ENCODE measurements at places on chromosomes 7 and 10.

DNA sequence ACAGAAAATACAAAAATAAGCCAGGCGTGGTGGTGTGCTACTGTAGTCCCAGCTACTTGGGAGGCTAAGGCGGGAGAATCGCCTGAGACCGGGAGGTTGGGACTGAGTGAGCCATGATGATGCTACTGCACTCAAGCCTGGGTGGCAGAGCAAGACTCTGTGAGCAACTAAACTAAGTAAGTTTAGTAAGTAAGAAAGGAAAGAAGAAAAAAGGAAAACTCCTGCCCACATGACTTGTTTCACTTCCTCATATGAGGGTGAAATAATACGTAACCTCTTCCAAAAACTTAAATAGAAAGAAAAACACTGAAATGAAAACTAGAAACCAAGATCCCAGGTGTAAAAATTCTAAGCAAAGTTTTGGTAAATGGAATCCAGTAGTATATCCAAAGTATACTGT is 79.6 kb downstream of the LARP4B start:
- no peak for DNase-seq

GRCh38 chr10:45418849-45419675 is 45.0 kb downstream of the ALOX5 start:
- peak; percentile 41 for DNase-seq

DNA sequence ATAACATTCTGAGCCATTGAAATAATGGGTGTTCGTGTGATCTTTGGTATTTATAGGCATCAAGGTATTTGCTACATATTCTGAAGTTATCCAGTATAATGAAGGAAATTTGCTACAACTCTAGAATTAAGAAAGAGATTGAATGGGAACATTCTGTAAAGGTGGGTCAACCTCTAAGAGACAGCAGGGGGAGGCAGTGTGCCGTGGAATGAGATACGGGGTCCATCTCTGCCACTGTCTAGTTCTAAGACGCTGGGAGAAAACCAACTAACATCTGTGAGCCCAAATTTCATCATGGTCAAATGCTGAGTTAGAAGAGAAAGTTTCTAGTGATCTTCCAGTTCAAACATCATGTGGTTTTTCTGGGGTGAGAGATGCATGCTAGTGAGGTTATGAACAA is 368.9 kb downstream of the SORCS1 start:
- no peak for DNase-seq

GRCh38 chr10:75718991-75719390 is 287.6 kb downstream of the LRMDA start:
- no peak for DNase-seq

GRCh38 chr10:123392182-123392963 is 238.2 kb downstream of the BUB3 start:
- no peak for DNase-seq

- DNase-seq, result no peak
These were observed 36.5 kb downstream of the SEMA3C start for GRCh38 chr7:80882213-80882801.

GRCh38 chr10:51389415-51390321 is 309.7 kb downstream of the CSTF2T start:
- DNase-seq, result peak; percentile 4

DNA sequence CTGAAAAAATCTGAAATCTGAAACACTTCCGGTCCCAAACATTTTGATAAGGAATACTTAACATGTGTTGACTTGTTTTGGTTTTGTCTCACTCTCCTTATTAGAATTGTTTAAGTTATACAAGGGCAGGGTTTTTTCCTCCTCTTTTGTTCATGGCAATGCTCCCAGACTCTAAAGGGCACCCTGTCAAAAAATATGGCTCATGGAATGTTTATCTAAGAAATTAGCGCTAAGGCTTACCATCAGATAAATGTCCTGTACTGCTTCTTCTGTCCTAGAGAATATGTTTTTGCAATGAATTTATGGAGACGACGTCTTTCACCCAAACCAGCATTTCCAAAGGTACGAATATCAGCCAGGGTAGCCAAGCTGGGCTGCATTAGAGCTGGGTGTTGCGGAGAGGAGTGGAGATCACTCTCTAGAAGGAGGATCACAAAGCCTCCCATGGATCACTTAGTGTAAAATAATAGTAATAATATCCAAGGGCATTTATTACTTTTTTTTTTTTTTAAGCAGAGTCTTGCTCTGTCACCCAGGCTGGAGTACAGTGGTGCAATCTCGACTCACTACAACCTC is 46.8 kb downstream of the ERLIN1 start:
- no peak for DNase-seq

- DNase-seq, result no peak
These were observed 103.4 kb downstream of the ITIH5 start for GRCh38 chr10:7563368-7563767.

- no peak for DNase-seq
These were observed 23.2 kb upstream of the CFAP46 start for GRCh38 chr10:132965411-132966057.

DNA sequence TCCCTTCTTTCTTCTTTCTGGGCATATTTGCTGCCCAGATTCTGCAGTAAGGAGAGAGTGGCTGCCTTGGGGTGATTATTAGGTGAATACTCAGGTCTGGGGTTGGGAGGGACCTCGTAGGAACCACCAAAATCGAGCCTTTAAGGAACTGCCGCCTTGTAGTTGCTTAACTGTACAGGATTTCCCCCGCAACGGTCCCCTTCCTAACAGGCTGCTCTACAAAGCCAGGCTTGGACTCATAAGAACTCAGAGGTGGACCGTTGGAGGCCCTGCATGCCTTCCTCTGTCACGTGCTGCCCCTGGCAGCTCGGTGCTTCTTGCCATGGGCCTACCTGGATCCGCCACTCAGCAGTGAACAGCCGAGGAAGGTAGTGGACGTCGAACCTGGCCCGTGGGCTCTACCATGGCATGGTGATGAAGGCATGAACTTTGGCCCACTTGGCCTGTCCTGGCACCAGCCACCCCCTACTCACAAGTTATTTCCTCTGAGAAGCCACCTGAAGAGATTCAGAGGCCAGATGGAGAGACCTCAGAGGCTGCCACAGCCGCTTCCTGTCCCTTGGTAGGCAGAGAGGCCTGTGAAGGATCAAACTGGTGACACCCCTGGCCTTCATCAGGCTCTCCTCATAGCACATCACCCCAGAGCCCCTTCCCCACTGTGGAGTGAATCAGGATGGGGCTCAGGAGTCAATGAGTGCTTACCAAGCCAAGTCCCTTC is 54.6 kb downstream of the NOD1 start:
- DNase-seq, result no peak

- DNase-seq, result no peak
These were observed 22.0 kb downstream of the PRTFDC1 start for GRCh38 chr10:24930427-24930826.

GRCh38 chr7:51059504-51060142 is 257.0 kb downstream of the COBL start:
- no peak for DNase-seq

DNA sequence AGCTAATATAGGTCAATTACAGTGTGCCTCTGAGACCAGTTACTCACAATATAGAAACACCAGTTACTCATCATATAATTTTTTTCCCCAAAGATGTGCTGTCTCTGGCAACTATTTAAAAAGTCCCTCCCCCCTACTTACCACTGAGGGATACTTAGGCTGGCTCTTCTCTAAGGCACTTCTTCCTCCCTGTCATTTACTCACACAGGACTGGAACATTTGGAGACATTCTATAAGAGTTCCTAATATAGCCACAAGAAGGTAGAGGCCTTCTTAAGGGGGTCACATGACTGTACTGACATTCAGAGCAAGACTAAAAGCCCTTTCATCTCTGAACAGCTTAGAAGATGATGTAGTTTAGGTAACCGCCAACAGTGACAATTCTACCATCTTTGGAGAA is 44.4 kb upstream of the SLIT1 start:
- no peak for DNase-seq

GRCh38 chr7:22563621-22564241 is 63.7 kb upstream of the STEAP1B start:
- DNase-seq, result no peak

DNA sequence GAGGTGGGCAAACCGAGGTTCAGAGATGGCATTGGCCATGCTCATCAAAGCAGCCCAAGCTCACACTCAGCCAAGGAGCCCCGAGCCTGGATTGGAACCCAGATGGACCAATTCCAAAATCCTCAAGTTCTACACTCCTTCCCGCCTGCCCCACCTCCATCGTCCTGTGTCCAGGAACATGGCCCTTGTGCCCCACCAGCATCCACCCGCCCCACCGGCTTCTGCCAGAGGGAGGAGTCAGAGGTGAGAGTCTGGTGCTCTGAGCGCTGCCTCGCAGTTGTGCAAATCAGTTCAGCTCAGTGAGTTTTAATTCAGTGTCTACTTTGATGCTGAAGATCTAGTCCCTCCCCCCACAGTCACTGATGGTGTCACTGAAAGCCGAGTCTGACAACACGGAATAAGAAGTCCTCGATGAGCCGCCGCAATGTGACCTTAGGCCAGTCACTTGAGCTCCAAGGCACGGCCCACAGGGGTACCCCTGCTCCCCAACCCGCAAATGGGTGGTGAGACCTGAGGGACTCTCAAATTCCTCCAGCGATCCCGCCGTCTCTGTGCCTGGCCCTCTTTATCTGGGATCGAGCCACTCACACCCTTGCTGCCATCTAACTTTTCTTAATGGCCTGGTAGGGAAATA is 26.3 kb downstream of the PRKAG2 start:
- no peak for DNase-seq

DNA sequence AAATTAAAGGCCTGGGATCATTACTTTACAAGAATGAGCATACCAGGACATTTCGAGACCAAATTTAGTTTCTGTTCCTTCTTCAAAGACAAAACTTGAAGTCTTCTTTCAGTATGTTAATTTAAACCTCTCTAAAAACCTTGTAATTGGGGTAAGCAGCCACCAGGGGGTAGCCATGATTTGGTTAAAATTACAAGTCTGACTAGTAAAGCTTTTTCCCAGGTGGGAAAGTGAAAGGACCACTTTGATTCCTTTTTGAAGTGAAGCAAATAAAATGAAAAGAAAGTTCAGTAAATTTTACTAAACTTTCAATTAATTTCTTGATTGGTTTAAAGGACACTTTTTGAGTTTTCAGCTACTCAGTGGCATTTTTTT is 294.3 kb downstream of the BBS9 start:
- no peak for DNase-seq

GRCh38 chr7:87107949-87108776 is 44.1 kb upstream of the DMTF1 start:
- DNase-seq, result no peak

DNA sequence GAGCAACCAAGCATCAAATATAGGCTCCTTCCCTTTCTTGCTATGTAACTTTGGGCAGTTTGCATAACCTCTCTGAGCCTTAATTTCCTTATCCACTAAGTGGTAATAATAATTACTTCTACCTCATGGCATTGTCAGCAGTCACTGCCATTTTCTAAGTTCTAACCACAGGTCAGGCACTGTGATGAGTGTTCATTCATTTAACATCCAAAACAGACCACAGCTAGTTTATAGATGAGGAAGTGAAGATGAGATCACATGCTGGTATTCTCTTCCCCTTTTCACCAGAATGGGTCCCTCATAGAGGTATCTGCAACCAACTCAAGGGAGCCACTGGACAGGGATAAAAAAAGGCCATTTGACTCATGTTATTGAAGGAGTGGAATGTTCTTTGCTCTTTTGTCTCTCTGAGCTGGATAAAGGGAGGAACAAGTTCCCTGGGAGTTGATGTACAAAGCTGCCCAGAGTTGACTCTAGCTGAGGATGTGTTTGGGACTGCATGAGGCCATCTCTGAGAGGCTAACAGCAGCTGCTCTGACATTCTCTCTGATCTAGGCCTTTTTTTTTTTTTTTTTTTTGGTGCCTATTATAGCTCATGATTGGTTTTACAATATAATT is 65.0 kb downstream of the DNAJC12 start:
- DNase-seq, result no peak

DNA sequence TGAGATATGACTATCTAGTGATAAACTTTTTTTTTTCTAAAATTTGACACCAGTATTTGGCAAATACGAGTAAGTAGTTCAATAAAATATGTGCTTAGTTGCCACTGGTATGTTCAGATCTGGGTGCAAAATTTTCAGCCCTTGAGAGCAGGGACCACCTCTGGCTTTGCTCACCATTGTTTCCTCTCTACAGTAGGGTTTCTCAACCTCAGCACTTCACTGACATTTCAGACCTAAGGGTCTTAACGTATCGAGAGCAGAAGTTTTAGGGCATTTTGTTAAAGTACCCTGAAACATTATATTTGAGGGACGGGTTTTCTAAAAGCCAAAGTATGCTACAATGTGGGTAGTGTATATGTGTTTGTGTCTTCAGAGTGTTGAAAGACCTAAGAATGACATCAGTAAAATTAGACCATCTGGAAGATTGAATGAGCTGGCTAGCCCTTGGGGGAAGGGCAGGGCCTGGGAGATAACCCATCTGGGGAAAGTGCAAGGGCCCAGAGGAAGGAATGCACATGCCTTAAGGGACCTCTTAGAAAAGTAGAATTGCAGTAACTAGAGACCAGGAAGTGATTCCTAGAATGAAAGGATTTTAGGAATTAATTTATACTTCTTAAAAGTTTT is 11.8 kb downstream of the BZW2 start:
- no peak for DNase-seq

- no peak for DNase-seq
These were observed 9.0 kb upstream of the ARMS2 start for GRCh38 chr10:122445469-122445868.

DNA sequence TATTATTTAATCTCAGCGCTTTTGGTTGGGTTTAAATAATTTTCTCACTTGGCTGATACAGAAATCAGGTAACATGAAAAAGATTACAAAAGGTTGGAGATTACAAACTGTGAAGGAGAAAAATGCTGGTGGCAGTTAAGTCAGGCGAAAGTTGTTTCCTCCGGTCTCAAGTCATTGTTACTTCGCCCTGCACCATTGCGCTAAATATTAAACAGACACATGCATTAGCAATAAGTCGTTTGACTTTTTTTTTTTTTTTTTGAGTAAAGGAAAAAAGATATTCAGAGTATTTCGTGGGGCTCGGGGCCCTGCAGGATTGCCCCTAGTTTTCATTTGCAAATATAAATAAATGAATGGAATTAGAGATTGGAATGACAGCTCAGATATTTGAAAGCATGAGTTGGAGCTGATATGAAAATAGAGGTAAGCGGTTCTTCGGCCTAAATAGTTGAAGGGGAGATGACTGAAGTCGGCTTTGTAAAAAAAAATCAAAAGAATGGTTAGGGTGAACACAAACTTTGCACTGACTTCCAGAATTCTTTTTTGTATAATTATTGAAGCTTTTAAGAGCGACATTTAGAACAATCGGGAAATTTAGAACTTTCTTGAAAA is 914 bp downstream of the SDHAF3 start:
- DNase-seq, result no peak

GRCh38 chr7:43668035-43668434 is 61.3 kb downstream of the COA1 start:
- DNase-seq, result no peak

All from T-helper 9 cell (primary cell).